Stimulated activated CD4-positive, alpha-beta T cell treated with anti-CD3 and anti-CD28 coated beads, Interleukin-15, amount 100 ng/mL, for 48 hours (primary cell): ENCODE measurements at places on chromosomes 11 and 22.

GRCh38 chr11:116352881-116353280 is 419.9 kb downstream of the BUD13 start:
- DNase-seq, result no peak

DNA sequence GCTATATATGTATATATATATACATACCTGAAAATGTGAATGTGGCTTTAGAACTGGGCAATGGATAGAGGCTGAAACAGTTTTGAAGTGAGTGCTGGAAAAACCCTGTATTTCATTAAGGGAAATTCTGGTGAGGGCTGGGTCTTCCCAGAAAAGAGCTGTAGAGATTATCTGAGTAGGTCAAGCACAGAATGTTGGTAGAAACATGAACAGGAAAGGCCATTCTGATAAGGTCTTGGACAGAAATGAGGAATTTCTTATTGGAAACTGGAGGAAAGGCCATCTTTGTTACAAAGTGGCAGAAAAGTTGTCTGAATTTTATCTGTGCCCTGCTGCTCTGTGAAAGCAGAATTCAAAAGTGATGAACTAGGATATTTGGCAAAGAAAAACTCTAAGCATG is 25.4 kb downstream of the RTL6 start:
- no peak for DNase-seq

DNA sequence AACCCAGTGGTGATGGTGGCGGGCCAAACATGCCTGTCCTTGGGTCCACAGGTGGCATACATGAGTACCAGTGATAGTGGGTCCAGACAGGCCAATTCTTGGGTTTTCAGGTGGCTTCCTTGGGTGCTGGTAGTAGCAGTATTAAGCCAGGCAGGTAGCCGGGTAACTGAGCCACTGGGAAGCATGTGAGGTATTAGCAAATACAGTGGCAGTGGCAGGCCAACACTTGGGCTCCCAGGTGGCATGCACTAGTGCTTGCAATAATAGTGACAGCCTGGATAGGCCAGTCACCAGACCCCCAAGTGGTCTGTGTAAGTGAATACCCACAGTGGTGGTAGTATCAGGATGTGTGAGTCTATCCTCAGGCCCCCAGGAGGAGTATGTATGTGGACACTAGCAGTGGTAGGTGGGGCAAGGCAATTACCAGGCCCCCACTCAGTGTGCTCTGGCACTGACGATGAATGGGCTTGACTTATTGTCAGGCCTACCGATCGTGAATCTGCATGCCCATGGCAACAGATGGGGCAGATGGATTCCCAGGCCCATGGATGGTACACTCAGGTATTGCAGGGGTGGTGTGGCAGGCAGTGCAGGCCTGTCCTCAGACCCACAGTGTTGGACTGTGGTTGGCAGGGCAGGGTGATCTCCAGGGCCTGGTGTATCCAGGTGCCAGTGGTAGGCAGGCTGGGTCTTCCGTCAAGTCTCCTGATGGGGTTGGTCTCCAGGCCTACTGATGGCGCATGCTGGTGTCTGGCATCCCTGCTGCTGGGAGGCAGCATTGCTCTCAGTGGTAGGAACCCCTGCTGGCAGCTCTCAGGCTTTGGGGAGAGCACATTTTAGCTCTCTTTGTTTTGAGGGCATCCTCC is 840.7 kb downstream of the FAM181B start:
- DNase-seq, result no peak

DNA sequence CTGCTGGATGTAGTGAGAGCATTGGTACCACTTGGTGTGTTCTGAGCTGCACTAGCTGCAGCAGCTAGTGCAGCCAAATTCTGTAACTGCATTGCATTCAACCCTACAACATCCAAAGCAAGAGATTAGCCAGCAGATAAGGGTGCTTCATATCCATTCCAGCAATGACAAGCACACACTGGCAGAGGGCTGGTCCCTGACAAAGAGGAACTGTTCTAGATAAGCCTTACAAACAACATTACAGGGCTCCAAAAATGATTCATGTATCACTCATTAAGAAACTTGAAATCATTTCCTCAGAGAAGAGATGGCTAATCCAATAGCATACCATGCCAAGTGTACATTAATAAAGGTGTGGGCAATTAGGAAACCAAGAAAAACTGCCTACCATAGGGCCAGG is 28.4 kb upstream of the RAPSN start:
- DNase-seq, result no peak

DNA sequence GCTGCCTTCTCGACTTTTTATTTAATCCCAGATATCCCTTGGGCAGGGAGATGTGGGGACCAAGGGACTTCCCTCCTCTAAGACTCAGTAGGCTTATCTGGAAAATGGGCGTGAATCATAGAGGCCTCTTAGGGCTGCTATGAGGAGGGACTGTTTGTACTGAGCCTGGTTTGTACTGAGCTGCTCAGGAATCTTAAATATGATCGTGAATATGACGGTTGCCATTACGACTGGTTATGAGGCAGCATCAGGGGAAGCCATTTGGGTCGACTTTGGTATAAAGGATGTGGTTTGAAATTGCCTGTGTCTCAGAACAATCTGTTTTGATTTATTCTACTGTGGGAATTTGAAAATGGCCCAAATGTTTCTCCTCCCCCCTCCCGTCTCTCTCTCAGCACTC is 20.6 kb downstream of the TSPAN18 start:
- no peak for DNase-seq

DNA sequence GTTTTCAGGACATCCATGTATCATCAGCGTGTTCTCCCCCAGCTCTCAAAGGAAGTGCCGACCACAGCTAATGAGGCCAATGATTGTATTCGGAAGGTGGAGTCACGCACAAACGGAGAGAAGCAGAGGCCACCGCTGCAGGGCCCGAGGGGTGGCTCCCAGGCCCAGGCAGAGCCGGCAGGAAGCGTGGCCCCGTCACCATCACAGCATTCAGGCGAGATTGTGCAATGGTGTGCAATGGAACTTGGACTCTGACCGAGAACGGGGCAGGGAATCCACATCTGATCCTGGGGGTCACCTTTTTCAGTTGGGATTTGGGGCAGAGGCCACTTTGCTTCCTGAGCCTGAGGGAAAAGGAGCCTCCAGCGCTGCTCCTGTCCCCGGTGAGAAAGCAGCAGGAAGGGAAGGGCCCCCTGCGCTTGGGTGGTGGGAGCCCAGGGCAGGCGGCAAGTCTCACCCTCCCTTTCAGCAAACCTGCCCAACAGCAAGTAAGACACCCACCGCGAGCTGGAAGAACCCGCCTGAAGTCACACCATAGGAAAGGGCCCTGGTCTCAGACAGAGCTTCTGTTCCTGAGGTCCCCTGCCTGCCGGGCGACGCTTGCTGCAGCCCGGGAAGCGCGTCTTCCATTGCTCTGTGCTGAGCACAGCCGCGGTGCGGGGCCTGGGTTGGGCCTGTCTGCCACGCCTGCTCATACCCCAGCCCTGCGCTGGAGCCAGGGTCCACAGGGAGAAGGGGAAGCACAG is 1430.7 kb downstream of the BRD1 start:
- DNase-seq, result no peak

DNA sequence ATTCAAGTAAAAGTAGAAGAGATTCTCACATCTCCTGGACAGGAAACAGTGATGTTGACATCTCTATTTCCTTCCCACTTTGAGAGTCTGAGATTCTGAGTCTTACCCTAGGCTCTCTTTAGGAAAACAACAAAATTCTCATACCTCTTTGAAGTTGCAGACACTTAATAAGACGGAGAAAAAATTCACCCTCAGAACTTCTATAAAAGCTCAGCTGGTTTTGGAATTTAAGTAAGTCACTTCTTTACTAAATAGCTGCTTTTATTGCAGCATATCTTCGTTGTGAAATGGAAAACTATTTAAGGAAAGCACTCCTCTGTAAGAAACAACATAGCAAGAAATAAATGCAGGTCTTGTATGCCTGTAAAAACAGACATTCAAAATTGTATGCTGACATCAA is 79.1 kb downstream of the MSANTD4 start:
- no peak for DNase-seq

- DNase-seq, result no peak
Measured at GRCh38 chr11:78893996-78894395, 319.3 kb upstream of the NARS2 start.

DNA sequence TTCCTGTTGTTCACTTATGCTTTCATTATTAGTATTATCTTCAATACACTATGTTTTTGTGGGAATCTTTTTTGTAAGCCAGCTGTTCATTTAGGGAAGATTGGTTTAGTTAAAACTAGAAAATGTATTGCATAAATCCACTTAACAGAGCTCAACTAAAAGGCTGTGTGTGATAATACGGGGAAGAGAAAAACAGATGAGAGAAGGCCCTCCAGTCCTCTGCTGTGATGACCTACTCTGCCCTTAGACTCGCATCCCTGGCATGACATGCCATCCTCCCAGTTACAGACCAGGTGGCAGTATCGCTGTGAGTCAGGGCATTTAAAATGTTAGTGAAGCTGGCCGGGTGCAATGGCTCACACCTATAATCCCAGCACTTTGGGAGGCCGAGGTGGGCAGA is 173.4 kb upstream of the TTC12 start:
- DNase-seq, result no peak

DNA sequence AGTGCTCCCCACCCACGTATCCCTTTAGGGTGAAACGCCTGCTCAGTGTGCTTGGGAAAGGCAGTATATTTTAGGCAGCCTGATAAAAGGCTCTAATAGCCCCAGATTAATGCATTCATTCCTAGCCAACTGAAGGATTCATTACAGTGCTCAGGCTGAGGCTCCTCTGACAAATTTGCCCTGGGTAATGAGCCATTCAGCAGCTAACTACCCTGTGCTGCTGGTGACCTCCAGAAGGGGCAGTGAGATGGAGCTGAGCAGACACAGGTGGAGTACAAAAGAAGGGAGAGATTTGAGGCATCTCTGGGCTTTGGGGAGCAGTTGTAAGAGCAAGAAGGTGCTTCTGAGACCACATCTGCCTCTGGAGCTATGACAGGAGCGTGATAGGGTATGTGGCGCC is 817.0 kb downstream of the NTM start:
- DNase-seq, result no peak

DNA sequence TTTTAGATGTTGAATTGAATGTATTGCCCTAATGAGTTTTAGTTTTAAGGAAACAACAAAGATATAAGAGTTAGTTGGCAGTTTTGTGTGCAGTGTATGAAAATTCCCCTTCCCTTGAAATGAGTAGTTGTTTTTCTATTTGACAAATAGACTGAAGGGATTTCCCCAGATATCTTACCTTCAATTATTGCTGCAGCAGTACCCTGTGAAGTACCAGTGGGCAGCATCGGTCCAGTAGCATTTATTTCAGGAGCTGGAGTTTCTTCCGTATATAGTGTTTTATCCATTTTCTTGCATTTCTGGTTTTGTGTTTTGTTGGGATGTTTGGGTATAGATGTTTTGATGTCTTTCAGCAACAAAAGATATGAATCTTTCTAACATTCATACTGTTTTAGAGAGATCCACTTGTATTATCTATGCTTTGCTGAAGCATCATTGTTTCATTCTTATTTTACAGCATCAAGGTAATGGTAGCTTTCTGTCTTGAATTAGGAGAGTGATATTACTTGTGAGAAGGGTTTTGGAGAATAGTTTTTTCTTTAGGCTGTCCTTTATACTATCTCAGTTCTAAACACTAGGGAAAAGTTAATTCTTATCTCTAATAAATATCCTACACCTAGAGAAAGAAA is 7.4 kb downstream of the KMT2A start:
- DNase-seq, result no peak

DNA sequence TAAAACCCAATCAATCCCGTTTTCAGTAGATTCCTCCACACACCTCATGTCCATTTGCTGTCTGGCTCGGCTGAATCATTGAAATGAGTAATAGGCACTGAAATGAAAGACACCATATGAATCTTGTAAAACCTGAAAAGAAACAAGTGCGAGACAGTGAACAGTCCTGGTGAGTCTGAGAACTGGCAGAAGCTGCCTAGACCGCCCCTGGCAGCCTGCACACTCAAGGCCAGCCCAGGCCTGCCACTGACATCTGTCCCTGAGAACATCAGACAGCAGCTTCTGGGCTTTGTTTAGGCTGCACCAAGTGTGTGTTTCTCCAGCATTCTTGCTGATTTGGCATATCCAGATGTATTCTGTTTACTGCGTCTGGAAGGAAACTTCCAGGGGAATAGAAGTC is 44.8 kb downstream of the ENDOD1 start:
- no peak for DNase-seq

DNA sequence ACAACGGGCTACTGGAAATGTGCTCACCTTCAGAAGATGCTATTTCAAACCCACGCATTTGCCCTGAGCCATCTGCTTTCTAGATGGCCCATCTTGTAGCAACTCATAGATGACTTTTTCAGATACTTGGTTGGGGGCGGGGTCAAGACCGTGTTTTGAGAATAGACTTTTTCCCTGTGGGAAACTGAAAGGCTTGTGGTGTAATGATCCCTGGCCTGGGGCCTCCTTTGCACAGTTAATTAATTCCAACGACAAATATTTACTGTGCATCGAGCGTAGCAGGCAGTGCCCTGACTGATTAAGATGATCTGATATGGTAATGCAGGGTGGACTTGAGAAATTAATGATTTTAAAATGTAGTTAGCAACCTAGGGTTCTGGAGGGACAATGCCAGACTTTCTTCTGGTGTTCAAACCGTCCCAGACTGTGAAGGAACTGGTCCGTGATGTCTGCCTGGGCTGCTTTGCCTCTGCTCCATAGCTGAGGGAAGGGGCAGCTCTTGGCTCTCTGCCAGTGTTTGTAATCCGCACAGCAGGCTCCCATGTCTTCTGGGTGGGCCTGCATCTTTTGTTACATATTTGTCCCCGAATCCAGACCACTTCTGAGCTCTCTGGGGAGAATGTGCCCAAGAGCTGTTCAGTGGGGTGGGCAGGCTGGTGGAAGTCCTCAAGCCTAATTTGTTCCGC is 84.8 kb downstream of the ADAMTS15 start:
- DNase-seq, result no peak

GRCh38 chr22:45942344-45942743 is 34.6 kb downstream of the WNT7B start:
- no peak for DNase-seq

DNA sequence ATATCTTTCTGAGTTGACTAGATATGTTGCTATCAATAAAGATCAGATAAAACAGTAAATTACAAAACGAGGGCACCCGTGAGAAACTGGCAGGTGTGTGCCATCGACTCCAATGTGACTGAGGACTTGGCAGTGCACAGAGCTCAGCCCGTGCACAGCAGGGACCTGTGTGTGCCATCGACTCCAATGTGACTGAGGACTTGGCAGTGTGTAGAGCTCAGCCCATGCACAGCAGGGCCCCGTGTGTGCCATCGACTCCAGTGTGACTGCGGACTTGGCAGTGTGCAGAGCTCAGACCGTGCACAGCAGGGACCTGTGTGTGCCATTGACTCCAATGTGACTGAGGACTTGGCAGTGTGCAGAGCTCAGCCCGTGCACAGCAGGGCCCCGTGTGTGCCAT is 347.2 kb upstream of the B3GAT1 start:
- no peak for DNase-seq

GRCh38 chr11:119207415-119207960 is 1.3 kb downstream of the CBL start:
- no peak for DNase-seq

DNA sequence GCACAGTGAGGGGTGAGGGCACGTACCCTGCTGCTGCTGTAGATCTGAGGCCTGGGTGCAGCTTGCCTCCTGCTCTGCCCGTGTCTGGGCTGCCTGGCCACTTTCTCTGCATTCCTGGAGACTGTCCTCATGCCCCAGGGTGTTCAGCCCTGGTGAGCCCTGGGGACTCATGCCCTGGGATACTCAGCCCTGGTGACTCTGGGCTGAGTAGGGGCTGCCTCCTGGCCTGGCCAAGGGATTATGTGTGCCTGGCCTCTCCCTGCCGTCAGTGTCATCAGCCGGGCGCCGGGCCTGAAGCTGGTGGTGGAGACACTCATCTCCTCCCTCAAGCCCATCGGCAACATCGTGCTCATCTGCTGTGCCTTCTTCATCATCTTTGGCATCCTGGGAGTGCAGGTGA is 94.7 kb downstream of the CACNA1I start:
- no peak for DNase-seq

GRCh38 chr11:46743693-46744339 is 24.8 kb downstream of the F2 start:
- no peak for DNase-seq
